ENCODE measurements at places on chromosomes 4 and X. TPM values are rescaled to one million over a fixed set of nuclear protein-coding genes. Genes with fewer than 3 reads are reported as not detected.
A peak's percentile ranks its signal among the peaks of the same experiment; 100 is the strongest.

Gene PAGE4
- not detected for total RNA-seq

Gene TRO
- 45.1 TPM for total RNA-seq

Gene DIPK2B
- total RNA-seq = 12.2 TPM

Gene HSFX2
- total RNA-seq = not detected

Gene GPM6B
- total RNA-seq = 17.5 TPM

Gene USP38
- total RNA-seq = 16.6 TPM

Gene RHOXF1
- total RNA-seq = not detected

Gene CSN1S1
- not detected for total RNA-seq

Gene ASB12
- total RNA-seq = 2.6 TPM

- no peak for DNase-seq
Observed at GRCh38 chr4:111675746-111676145, 469.5 kb upstream of the FAM241A start.

GRCh38 chr4:141121768-141122454, 11.4 kb downstream of the RNF150 start:
- no peak for DNase-seq

- no peak for DNase-seq
Observed at GRCh38 chr4:61771056-61771455, 570.9 kb downstream of the ADGRL3 start.

- no peak for DNase-seq
Observed at GRCh38 chr4:139275281-139275735, 4.7 kb downstream of the MGARP start.

DNA sequence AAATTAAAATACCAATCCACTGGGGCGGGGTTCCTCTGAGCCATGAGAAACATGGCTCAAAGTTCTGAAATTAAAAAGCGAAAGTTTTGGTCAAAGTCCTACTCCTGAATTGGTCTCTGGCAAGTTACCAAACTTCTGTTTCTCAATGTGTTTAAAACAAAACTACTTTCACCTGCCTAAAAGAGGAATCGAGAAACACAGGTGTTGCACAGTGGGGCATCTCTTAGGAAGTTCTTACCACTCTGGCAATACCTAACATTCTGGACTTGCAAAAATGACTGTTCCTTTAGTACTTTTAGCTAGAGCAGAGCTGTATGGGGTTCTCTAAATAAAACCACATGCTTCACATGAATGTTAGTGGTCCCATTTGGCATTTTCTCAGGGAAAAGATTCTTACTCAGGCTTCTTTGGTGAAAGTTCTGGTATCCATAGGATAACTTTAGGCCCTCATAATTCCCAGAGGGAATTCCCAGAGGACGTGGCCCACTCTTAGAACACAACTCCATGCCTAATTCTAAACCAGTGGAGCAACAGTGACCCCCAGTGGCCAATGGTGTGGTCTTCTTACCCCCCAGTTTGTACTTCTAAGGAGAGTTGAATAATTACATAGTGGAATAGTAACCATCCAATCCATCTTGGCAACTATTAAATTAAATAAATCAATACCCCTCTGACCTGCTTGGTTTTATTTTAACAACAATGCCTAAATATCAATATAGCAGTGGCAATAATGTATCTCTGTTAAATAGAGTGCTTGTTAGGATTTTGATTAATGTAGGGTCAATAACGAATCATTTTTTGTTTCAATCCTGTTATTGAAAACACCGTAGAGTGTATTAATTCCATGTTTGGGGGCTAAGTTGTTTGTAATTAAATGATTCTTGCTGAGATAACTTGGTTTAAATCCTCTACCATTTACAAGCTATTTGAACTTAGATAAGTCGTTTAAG, 21.9 kb downstream of the BMP3 start:
- peak; percentile 33 for DNase-seq

DNA sequence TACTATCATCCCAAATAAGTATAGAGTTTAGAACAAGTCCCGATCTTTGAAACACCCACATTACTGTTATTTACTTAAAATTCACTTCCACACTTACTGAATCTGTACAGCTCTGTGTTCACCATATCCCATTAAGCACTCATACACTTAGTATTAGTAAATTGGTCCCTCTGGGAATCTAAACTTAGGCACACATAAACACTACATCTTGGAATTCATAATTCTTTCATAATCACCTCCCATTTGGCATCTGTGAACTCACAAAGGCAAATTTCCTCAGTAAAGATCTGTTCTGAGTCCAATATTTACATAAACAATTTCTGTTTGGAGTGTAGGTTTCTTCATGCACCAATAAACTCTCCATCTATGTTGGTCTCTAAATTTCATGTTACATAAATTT, 52.6 kb upstream of the PPARGC1A start:
- DNase-seq = no peak

DNA sequence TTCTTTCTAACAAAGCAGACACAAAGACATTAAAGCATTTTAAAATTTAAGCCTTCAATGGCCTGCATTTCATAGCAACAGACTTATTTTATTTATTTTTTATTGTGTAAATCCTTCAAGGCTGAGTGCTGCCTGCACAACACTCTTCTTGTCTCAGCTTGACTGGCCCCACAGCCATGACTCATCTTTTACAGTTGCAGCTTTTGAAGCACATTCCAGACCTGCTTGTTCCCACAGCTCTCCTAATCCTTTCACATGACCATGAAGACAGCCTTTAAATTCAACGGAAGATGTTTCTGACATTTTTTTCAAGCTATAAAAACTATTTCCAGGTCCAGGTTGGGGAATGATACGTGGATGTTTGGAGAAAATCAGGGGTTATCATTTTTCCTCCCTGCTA, 276.9 kb upstream of the TACR3 start:
- peak; percentile 33 for DNase-seq

DNA sequence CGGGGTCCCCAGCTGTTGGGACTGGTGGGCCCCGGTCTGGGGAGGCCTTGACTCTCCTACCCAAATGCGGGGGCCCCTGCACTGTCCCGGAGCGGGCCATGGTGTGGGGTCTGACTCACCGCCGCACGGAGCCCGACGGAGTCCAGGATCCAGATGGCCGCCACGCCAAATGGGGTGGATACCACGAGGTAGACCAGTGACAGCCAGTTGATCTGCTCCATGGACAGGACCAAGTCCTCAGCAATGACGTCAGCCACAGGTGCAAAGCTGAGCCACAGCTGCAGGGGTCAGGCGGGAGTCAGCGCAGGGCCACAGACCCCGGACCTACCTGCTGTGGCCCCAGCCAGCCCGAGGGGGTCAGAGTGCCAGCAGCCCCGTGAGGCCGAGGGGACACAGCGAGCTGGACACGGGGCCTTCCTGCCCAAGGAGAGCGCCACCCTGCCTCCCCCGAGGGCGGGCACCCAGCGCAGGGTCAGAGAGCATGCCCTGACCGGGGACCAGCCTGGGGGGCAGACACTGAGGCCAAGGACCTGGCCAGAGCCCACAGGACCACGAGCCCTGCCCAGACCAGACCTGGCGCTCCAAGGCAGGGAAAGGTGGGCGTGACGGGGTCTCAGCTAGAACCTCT, 2.4 kb downstream of the SLC49A3 start:
- DNase-seq = no peak

GRCh38 chrX:39293203-39293602, 491.9 kb downstream of the MID1IP1 start:
- no peak for DNase-seq

GRCh38 chr4:161342881-161343568, 820.8 kb downstream of the FSTL5 start:
- no peak for DNase-seq

DNA sequence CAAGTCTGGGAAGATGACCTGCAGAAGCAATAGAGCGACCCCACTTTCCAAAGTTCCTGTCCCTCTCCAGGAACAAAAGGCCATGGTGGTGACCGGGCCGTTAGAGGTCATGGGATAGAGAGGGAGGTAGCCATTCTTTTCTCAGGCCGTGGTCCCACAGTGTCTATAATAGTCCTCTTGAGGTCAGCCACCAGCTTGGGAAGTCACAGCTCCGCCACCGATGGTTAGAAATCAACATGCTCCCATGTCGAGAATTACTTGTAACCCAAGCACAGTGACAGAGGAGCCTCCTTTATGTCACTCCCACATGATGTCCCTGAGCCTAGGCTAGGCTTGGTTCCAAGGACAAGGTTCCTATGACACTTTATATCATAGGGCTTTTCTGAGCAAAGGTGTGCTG, 48.3 kb upstream of the CBR4 start:
- no peak for DNase-seq

DNA sequence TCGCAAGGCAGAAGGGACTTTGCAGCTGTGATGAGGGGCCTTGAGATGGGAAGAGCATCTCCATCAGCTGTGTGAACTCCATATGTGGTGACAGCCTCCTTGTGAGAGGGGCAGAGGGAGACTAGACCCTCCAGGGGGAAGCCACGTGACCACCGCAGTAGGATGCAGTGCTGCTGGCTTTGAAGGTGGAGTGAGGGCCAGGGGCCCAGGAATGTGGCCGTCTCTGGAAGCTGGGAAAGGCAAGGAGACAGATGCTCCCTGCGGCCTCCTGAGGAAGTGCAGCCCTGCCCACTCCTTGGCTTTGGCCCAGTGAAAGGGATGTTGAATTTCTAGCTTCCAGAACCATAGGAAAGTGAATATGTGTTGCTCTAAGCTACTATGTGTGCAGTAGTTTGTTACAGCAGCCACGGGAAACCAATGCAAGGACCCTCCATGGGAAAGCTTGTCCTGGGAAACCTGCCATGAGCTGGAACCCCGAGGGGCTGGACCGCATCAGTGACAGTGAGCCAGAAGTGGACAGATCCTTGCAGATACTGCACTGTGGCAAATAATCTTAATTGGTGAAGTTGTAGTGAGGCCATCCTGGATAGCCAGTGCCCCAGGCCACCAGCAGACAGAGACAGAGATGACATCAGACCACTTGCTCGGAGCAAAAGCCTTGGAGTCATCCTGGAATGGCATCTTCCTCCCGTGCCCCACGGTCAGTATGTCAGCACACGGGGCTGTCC, 35.4 kb upstream of the SORCS2 start:
- peak; percentile 67 for DNase-seq

GRCh38 chr4:5192271-5192670, 141.0 kb downstream of the STK32B start:
- DNase-seq = no peak

DNA sequence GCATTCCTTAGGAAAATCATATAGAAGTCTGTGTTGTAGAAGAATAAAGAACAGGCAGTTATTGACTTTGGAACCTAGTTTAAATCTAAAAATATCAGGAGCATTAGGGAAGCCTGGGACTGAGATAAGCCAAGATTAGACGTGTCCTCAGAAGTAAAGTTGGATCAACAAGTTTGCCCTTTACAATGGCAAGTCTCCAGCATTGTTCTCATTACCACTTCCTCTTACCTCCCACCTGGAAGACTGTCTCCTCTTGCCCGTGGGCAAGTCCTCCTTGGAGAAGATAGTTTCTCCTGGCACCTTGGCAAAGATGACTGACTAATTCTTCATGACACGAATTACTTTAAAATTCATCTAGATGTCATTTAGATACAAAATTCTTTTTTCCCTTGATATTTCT, 37.8 kb downstream of the CNKSR2 start:
- no peak for DNase-seq

GRCh38 chrX:136262812-136263315, 11.7 kb upstream of the MAP7D3 start:
- peak; percentile 3 for DNase-seq

- no peak for DNase-seq
Observed at GRCh38 chr4:26874110-26874509, 13.5 kb downstream of the STIM2 start.

DNA sequence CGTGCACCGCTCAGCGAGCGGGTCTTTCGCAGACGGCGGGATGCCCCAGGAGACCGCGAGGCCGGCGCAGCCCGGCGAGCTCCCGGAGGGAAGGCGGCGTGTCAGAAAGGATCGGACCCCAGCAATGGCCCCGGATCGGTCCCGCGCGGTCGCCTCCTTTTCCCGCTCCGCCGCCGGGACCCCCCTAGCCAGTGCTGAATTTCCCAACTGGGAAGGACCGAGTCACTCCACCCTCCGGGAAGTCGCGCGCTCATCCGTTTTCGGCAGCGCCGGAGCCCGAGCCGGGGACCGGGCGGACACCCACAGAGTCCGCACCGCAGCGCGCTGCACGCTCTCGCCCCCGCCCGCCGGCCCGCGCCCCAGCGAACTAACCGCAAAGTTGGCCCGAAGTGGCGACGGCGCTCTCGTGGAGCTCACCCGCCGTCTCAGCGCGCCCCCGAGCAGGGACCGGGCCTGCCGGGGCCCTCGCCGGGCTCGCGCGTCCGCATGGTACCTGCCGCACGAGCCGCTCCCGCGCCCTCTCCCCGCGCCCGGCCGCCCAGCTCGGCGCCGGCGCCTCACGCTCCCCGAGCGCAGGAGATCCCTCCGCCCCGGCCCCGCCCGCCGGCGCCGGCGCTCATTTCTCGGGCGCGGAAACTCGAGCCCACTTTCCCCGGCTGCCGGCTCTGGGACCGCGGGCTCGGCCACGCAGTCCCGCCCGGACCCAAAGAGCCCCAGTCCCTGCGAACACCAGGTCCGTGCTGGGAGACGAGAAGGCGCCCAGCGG, at the start of gene FAT1:
FAT1 (minus strand) TSS at position 565 of the 766 bp plus-strand sequence. CDS start 14,029 bp downstream, outside the sequence.
- peak; percentile 71 for DNase-seq

DNA sequence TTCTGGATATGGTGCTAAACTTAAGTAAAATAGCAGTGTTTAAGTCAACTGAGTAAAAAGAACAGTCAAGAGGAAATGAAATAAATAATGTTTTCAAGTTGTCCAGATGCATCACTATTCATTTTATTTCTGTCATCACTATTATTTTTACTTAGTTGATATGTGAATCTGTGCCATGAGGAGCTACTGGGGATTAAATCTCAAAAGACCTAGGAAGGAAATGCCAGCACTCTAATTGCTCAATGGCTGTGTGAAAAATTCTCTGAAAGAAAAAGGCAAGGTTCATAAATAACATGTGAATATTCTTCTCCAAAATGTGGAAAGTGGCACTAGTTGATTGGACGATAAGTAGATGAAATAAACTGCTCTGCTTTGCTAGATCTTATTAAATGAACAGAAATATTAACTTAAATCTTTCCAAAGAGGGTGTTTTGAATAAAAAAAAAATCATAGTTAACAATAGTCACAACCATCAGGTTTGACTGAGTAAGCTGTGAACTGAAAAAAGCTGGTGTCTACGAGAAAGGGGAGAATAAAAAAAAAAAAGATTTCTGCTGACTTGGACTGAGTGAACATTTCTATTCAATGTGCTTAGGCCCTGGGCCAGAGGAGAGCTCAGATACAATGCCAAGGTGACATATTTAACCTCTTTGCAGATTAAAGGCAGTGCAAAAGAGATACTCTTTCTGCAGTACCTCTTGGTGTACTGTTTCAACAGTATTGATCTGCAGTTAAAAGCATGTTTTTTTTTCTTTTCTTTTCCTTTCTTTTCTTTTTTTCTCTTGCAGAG, 1.6 kb downstream of the SPARCL1 start:
- DNase-seq = peak; percentile 19

GRCh38 chr4:69503558-69503957, 7.9 kb upstream of the UGT2B4 start:
- no peak for DNase-seq

DNA sequence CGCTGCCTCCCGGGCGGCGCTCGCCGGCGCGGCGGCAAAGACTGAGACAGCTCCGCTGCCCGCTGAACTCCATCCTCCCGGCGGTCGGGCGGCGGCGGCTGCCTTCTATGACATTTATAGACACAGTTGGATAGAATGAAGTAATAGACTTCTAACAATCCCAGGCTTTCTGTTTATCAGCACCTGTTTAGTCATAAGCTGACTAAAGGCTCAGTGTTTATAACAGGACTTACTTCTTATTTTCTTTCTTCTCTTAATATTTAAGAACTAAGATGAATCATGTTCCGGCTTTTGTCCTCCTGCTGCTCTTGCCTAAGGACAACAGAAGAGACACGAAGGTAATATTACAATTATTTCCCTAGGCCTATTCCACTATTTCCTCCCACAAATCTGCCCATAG, 3.9 kb downstream of the ARL13A start:
- no peak for DNase-seq
